ENCODE measurements at places on chromosomes 7 and 10. TPM values are rescaled to one million over a fixed set of nuclear protein-coding genes. Genes with fewer than 3 reads are reported as not detected.

Gene TRPV5
- total RNA-seq: 0.15 TPM

Gene GIMAP1
- total RNA-seq: 9.0 TPM

- no peak for DNase-seq
These were observed 52.1 kb downstream of the TRRAP start for GRCh38 chr7:98930464-98930863.

Gene PON1
- not detected for total RNA-seq

GRCh38 chr10:84191106-84191505 is 3.2 kb upstream of the CDHR1 start:
- no peak for DNase-seq

- no peak for DNase-seq
These were observed 21.0 kb upstream of the FRAT2 start for GRCh38 chr10:97355571-97355975.

Gene PVRIG
- total RNA-seq: 0.32 TPM
